ENCODE measurements at places on chromosomes 1 and 21.

GRCh38 chr21:28509031-28509430, 483.6 kb downstream of the LTN1 start:
- DNase-seq = no peak

DNA sequence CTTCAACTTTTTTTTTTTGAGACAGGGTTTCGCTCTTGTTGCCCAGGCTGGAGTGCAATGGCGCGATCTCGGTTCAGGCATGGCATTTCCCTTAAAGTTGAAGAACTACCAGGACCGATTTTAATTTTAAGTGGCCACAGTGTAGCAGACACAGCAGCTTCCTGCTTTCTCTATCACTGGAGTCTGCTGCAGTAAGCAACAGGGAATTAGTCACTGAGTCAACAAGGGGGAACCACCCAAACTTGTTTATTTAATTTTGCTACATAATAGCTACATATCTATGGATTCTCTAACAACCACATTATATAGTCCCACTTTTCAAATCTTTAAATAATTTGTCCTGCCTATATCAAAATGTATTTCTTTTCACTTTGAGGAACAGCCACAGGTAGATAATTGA, 12.5 kb upstream of the TNNI3K start:
- DNase-seq = no peak

DNA sequence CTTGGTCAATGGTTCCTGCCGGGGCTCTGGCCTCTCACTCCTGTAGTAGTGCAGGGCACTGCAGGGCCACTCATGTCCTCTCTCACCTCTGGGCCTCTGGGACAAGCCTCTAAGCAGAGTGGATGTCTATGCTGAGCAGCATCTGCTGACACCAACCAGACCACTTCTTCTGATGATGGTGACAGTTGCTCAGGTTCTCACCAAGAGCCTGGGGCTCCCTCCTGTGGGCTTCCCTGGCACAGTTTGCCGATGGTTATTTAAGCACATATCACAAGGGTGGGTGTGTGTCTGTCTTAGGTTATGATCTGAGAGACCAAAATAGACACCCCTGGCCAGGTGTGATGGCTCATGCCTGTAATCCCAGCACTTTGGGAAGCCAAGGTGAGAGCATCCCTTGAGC, 17.4 kb upstream of the GPR137B start:
- no peak for DNase-seq

- peak; percentile 67 for DNase-seq
Measured at GRCh38 chr1:227170361-227171166, 147.7 kb downstream of the CDC42BPA start.

- DNase-seq = no peak
Measured at GRCh38 chr1:95832370-95832769, 598.4 kb downstream of the RWDD3 start.

DNA sequence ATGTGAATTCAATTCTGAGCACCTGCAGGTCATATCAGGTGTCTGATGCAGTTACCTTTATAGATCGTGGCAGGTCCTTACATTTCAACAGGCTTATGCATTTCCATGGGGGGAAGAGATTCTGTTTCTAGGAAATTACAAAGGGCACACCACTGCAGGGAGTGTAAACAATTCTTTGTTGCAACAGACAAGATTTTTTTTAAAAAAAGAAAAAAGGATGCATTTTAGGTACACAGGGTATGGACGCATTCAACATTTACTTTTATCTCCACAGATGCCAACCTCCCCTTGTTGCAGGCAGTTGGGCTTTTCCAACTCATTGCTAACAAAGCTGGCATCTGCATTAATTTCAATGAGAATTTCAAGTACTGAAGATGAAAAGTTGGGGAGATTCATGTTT, 13.5 kb upstream of the TEKT2 start:
- no peak for DNase-seq

DNA sequence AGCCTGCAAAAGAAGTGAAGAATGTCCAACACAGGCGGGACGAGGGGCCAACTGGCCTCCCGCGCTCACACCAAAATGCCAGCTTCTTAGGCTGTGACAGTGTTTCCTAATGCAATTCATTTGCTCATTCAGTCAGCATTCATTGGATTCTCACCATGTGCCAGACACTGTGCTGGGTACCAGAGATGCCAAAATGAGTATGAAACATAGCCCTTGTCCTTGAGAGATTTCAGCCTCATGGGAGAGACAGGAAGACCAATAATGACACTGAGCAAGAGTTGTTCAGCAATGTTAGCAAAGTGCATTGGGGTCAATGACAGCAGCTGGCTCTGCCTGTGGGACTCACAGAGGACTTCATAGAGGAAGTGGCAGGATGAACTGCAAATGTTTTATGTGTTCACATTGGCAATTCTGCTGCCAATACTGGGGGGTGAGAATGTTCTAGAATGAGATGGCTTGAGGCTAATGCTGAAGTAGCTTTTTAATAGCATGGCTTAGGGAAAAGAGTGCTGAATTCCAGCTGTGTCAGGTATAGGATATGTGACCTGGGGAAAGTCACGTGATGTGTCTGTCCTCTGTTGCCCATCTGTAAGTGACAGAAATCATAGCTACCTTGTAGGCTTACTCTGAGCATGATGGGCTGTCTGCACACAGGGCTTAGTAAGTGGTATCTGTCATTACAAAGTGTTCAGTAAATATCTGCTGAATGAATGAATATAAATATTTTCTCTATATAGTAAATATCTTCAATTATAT, 58.3 kb upstream of the KIF26B start:
- DNase-seq = no peak

DNA sequence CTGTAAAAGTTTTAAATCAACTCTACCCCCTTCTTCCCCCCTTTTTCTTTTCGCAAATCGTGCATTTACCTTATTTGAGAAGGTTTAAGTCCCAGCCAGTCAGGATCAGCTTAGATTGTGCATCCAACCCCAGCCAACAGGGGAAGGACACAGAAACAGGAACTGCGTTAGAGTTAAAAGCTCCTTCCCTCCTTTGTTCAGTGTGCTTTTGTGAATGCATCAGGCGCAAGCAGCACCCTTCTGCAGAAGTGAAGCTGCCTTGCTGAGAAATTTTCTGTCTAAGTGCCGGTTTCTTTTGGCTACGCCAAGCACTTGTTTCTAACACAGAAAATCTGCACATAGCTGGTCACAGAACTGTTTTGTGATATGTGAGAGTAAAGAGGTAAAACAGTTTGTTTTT, 56.2 kb upstream of the PRRC2C start:
- DNase-seq = no peak

DNA sequence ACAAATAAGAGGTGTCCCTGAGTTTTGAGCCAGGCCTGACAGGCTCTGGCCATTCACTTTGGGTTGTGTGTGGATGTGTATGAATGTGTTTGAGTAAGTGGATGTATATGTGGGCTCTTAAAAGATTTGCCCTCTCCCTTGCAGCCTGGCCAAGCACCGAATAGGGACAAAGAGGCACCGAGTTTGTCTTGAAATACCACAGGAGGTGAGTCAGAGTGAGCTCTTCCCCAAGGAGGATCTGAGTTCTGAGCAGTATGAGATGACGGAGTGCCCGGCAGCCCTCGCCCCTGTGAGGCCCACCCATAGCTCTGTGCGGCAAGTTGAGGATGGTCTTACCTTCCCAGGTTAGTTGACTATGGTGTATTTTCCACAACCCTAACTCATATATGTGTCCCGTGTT, 19.0 kb downstream of the KDM4A start:
- DNase-seq = no peak

- DNase-seq = peak; percentile 55
Measured at GRCh38 chr1:22673486-22674409, 20.7 kb downstream of the C1QB start.

GRCh38 chr1:187842406-187843165, 1013.8 kb downstream of the PLA2G4A start:
- peak; percentile 40 for DNase-seq

GRCh38 chr1:22238356-22239224, 95.7 kb upstream of the WNT4 start:
- DNase-seq = no peak

DNA sequence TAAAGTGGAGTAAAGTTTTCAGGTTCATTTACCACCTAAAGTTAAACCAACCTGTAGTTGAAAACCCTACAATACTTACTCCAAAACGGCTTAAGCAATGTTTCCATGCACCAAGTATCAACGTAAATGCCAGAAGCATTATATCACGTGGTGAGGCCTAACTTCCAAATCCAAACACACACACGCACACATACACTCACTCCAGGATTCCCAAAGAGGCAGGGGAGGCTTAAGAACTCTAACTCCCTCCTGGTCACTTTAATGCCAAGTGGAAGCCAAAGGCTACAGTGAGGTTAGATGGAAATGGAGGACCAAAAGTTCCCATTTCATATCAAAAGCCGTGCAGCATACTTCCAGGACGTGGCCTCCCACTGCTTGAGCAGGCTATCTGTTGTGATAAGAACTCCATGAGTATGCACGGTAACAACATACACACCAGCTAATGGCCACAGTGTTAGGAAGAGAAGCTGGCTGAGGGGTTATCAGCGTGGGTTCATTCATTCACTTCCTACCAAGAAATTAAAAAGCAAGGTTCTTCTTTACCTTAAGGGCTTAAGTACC, 224.1 kb downstream of the SLC45A1 start:
- peak; percentile 43 for DNase-seq

DNA sequence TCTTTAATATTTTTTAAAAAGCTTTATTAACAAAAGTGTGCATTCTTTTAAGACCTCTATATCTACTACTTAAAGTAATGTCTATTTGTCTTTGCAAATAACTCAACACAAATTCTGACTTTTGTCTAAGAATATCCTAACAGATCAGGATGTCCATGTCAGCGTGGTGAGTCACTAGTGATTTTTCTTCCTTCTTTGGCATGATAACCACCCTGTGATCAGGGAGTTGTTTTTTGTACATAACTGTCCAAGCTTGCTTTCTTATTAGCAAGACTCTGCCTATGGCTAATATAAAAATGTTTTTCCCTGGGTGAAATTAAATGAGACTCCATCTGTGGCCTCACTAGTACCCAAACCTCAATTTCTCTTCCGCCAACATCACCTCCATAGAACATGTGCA, 688.9 kb upstream of the ADGRL2 start:
- DNase-seq = peak; percentile 65

GRCh38 chr1:66400660-66401059, 133.3 kb upstream of the SGIP1 start:
- DNase-seq = no peak

GRCh38 chr1:111943846-111944749, 45.4 kb downstream of the KCND3 start:
- DNase-seq = no peak

DNA sequence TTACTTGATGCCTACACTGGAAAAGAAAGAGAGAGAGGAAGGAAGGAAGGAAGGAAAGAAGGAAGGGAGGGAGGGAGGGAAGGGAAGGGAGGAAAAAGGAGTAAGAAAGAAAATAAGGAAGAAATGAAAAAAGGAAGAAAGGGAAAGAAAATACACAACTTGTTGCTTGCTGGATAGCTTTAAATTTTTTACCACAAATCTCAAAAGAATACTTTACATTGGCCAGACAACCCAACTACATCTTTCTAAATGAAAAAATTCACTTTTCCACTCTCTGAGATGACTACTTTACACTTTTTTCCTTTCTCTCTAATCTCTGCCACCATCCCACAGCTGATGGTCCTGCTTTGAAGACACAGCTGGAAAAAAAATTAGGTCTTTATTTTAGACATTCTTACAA, 228.9 kb upstream of the FAM78B start:
- DNase-seq = no peak

GRCh38 chr21:30083225-30083945, 83.2 kb downstream of the CLDN17 start:
- no peak for DNase-seq

DNA sequence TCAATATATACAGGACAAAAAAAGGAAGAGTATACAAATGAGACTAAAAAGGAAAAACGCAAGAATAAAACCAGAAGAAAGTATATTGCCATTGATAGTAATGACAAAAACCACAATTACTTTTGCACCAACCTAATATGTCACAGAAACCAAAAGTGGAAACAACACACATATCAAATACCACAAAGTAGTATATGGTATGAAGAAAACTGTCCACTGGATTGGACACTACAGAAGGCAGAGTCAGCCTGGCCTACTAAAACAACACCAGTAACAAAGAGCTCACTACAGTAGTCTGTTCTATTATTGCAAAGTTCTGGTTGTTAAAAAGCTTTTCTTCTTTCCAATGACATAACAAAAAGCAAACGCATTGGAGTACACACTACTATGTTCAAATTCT, 17.7 kb downstream of the TESK2 start:
- DNase-seq = no peak

- peak; percentile 45 for DNase-seq
Measured at GRCh38 chr1:24702511-24703293, 42.5 kb upstream of the CLIC4 start.

DNA sequence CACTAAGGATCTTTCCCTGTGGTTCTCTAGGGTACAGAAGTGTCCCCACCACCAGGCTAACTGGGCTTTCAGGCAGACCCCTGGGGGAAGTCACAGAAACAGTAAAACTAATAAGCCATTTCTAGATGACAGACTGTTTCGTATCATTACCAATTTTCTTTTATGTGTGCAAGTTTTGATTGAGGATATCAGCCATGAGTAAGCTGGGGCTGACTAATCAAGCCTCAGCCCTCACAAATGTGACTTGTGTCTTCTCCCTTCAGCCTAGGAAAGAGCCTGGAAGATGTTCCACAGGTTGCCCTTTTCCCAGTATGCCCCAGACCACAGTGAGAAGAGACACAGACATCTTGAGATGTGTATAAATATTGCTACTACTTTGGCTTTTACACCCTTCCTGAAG, 10.5 kb downstream of the PTGFRN start:
- DNase-seq = no peak
